ENCODE measurements at places on chromosomes 13 and 19.

DNA sequence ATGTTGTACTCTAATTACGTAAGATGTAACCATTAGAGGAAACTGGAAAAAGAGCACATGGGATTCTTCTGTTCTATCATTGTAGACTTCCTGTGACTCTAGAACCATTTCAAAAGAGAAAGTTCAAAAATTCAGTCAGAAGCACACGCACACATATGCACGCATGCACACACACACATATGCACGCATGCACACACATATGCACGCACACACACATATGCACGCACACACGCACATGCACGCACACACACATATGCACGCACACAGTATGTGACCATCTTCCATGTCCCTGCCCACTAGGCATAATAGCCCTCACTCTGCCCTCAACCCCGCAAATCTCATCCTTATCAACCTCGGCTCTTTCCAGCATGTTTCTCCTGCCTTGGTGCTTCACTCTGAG lies 14.0 kb downstream of the GP6 start:
- DNase-seq: no peak

DNA sequence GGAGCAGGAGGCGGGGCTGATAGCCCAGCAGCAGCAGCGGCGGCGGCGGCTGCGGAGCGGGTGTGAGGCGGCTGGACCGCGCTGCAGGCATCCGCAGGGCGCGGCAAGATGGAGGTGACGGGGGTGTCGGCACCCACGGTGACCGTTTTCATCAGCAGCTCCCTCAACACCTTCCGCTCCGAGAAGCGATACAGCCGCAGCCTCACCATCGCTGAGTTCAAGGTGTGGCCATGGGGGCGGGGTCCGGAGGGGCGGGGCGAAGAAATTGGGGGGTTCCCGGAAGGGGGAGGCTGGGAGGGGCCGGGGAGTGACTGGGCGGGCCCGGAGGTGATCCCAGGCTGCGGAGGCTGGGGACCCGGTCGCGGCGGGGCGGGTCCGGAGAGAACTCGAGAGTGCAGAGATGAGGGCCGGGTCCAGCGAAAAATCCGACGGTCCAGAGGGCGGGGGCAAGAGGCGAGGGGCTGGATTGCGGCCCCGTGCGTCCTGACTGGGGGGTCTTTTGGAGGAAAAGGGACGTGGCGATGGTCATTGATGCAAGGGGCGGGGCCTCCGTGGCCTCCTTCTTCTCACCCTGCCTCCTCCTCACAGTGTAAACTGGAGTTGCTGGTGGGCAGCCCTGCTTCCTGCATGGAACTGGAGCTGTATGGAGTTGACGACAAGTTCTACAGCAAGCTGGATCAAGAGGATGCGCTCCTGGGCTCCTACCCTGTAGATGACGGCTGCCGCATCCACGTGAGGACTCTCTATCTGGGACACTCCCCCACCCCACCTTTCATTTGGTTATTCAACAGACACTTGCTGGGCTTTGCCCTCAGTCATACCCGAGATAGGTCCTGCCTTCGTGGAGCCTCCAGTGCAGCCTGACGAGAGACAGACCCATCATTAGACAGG lies at the start of gene TBCB:
Gene TBCB, plus strand, starts transcription at position 16 of the 891 bp plus-strand sequence. Its CDS starts 93 bp downstream, at position 109.
- DNase-seq: peak; percentile 84

- no peak for DNase-seq
Observed at GRCh38 chr19:31290931-31291590, 58.2 kb downstream of the TSHZ3 start.

- no peak for DNase-seq
Observed at GRCh38 chr19:41484822-41485221, 41.9 kb downstream of the ERICH4 start.

- no peak for DNase-seq
Observed at GRCh38 chr19:9456018-9456689, 20.8 kb upstream of the ZNF266 start.

DNA sequence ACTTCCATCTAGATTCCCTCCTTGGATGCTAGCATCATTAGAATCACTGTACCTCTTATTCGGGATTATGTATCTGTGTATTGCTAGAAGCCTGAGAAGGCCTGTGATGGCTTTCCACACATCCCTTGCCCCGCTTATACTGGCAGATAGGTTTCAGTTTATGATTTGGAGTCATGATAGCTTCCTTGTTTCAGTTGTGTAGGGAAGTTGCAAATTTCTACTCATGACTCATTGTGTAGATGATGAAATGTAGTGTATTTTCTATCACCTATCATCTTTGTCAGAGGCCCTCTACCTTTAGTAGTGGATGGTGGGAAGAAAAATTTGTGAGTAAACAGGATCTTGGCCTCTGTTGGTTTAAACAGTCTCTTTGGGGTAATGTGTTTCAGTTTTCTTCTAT lies 165.2 kb downstream of the GGACT start:
- DNase-seq: no peak

GRCh38 chr13:101627556-101627943 lies 175.1 kb downstream of the ITGBL1 start:
- no peak for DNase-seq

GRCh38 chr19:13025819-13026456 lies 30.7 kb downstream of the NFIX start:
- DNase-seq: no peak

All from stimulated activated CD8-positive, alpha-beta memory T cell treated with anti-CD3 and anti-CD28 coated beads, Interleukin-7, amount 100 ng/mL, for 24 hours (primary cell).